Occipital lobe (tissue), 3 donors: ENCODE measurements at places on chromosomes 2 and 18. TPM values are rescaled to one million over a fixed set of nuclear protein-coding genes. Genes with fewer than 3 reads are reported as not detected.

SKOR2 gene
- total RNA-seq, result not detected

PSMD14 gene
- 101 TPM for total RNA-seq

CFAP65 gene
- total RNA-seq, result 0.16 TPM

SCN7A gene
- total RNA-seq, result 1.6 TPM

PLA2R1 gene
- total RNA-seq, result 1.7 TPM

FEV gene
- not detected for total RNA-seq

INO80D gene
- total RNA-seq, result 25.4 TPM

RNPEPL1 gene
- total RNA-seq, result 4.4 TPM

MYOM1 gene
- 2.3 TPM for total RNA-seq

PSTPIP2 gene
- 1.6 TPM for total RNA-seq

G6PC2 gene
- total RNA-seq, result not detected

ADD2 gene
- 435 TPM for total RNA-seq

DNMT3A gene
- 53.3 TPM for total RNA-seq

CD8B gene
- total RNA-seq, result not detected

CYS1 gene
- 2.0 TPM for total RNA-seq

- no peak for DNase-seq
These were observed 59.8 kb downstream of the SH3BP4 start for GRCh38 chr2:235011607-235011928.

DNA sequence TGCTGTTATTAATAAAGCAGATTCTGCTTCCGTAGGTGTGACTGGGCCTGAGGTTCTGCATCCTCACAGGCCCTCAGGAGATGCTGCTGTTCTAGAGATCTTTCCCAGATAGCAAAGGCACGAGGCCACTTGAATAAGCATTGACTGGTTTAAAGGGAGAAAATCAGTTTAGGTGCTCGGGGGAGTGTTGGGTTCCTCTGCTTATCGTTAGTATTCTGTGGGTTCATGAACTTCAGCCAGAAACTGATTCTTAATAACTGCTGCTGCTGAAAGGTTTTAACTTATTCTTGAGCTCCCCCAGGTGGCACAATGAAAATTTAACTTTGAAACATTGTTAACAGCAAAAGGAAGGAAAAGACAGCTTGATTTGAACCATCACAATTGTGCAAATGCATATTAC is 56.9 kb downstream of the ITGA6 start:
- no peak for DNase-seq

GRCh38 chr2:113021312-113021711 is 16.1 kb downstream of the IL36A start:
- no peak for DNase-seq

DNA sequence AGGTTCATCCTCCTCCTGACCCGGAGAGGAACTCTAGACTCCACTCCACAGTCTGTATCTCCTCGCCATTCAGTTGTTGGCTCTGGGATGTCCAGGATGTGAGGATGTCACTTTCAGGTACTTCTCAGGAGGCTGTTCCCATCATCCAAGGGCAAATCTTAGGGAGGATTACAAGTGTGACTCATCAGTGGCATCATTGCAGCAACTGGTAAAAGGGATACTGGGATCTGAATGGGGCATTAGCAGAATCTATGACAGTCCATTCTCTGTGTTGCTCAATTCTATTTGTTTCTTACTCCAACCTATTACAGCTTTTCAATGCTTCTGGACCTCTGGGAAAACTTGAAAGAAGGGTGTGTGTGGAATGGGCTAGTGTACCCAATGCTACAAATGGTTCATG is 81.5 kb upstream of the FN1 start:
- no peak for DNase-seq

- DNase-seq, result no peak
These were observed 60.4 kb upstream of the RNF152 start for GRCh38 chr18:61953161-61953560.

- DNase-seq, result no peak
These were observed 443.7 kb downstream of the BCL11A start for GRCh38 chr2:60109744-60110143.

- DNase-seq, result no peak
These were observed 97.0 kb downstream of the CDH2 start for GRCh38 chr18:28079883-28080282.

DNA sequence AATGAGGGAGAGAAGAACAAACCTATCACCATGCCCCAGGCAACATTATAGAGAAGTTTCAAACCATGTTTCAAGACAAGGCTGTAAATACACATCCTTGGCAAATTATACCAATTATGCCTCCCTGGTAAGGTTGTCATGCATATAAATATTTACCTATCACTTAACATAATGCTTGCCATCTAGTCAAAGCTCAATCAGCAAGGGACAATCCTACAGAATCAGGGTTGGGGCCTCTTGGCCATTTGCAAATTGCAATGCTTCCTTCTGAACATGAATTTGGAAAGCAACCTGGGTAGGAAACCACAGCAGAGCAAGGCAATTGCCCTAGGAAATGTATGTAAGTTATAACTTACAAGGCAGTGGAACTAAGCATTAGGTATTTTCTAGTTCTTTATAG is 907.2 kb upstream of the CDH2 start:
- no peak for DNase-seq

DNA sequence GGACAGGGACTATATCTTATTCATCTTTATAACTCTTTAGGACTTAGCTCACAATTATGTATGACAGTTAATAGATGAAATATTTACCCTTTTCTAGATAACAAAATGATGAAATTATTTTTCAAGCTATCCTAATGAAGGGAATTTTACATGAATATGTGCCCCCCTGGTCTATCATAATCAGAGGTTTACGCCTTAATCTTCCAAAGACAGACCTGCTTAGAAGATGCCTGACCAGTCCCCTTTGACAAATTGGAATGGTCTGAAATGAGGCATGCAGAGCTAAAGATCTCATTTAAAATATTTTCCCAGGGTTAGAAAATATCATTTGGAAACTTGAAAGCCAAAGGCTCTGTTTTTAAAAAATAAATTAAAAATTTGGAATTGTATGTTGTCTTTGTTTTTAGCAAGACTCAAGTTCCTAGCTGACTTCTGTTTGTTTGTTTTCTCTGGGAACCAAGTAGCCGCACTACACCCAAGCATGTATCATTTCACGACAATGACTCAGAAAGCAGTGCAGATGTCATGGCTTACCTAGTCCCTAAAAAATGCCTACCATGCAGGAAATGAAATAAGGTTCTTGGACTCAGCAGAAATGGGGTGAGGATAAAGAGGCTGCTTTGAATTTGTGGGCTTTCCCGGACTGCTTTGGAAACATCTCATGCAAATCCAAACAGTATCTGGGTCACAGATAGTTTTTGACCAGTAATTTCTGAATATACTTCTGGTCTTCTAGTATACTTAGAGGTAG is 162.1 kb downstream of the ZEB2 start:
- DNase-seq, result no peak

DNA sequence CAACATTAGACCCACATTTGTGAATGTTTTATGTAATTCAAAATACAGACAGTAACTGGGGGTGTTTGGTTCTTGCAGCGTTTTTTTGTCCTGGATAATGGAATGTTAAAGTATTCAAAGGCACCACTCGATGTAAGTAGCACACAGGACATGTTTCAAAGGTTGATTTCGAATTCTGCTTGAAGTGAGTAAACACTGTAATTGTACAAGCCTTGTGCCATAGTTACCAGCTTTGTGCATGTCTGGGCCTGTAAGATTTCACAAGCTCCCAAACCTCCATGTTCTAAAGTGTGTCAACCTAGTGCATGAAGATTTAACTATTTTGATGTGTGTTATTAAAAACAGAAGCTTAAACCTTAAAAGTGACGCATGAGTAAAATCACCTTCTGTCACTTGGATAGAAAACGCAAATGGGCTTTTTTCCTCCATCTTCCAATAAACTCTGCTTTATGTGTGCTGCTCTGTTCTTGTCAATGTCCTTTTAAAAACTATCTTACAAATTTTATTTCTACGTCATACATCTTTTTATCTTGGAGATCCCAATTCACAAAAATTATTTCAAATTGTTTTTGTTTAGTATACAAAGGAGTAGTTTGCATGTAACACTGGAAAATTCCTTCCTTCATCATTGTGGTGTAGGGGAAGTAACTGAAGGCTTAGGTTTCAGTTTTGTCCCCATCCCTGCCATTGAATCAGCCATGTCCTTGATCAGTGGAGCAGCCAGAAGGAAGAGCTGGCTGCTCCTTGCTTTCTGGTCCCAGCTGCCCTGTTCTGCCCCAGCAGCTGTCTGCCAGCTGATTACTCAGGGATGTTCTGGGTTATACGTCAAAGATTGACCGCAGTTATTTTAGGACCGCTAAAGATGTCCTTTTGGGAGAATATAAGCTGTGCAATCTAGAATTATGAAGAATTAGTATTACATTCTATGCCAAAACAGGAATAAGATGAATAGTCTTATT is 119.2 kb downstream of the PRKRA start:
- DNase-seq, result no peak

DNA sequence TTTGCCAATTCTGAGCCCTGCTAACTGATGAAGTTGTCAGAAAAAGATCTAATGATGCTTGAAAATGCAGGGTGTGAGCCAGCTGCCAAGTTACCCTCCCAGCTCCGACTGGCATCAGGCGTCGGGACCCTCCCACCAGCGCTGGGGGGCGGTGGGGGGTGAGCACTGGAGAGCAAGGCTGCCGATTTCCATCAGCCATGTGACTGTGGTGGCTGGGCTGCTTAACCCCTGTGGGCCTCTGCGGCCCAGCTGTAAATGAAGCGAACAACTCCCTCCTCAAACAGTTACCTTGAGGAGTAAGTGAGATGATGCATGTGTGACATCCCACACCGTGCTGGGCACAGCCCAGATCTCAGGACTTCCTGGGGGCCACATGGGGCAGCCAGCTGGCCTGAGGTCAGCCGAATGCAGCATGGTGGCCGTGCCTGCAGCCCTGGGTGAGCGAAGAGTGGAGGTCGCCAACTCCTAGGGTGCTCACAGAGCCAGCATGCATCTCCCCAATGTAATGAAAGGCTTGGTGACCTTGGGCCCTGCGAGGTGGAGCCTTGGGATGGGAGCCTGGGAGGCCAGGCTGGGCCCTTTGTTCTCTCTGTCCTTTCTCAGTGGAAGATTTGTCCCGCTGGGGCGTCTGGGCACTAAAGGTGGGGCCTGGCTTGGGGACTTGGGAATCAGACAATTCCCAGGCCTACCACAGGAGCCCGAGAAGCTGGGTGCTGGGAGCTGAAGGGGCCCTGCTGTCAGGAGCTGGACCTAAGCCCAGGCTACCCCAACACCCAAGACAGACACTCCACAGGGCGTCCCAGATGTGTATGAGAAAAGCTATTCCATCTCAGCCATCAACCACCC is 25.1 kb downstream of the CIB4 start:
- DNase-seq, result no peak

- DNase-seq, result no peak
These were observed 275.5 kb downstream of the MBD2 start for GRCh38 chr18:53948991-53949390.

DNA sequence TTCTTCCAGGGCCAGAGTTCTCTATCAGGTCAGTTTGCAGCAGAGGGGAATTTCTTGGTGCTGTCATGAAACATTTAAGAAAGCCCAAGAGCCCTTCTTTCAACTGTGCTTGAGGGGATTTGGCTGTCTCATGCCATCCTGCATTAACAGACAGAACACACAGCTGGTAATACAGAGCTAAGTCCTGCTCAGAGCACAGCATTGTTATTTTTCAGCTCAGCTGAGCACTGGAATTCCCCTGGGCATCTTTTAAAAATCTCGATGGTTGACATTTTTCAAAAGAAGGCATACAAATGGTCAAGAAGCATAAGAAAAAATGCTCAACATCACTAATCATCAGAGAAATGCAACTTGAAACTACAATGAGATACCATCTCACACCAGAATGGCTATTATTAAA is 14.9 kb upstream of the IL1R2 start:
- DNase-seq, result no peak

GRCh38 chr2:88450186-88450585 is 2.3 kb downstream of the FOXI3 start:
- no peak for DNase-seq

GRCh38 chr2:46642218-46642617 is 162.9 kb downstream of the TMEM247 start:
- DNase-seq, result no peak

- no peak for DNase-seq
These were observed 334.9 kb downstream of the SOX11 start for GRCh38 chr2:6027066-6027465.

DNA sequence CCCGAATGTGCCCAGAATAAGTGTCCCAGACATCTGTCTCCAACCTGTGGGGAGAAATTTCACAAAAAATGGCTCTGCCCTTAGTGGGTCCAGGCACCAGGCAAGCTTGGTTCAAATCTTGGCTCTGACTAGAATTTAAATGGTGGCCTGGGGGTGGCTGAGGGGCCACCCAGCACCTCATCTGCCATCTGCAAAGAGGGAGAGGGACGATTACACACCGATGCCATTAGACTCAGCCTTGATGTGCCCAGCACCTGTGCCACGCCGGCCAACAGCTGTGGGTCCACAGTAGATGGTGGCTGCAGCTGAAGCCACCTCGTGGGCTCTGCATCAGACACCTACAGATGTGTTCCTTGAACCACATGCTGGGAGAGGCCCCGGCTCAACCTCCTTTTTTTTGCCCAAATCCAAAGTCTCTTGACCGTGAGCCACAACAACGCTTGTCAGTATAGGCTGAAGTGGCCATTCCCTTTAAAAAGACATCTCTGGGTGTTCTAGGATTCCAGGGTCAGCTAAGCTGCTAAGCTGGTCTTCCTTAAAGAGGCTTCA is 222.0 kb upstream of the RAB6C start:
- no peak for DNase-seq

GRCh38 chr18:55522011-55522410 is 66.0 kb downstream of the TCF4 start:
- DNase-seq, result no peak

- no peak for DNase-seq
These were observed 68.9 kb downstream of the USP40 start for GRCh38 chr2:233497692-233498091.

- no peak for DNase-seq
These were observed 359.8 kb upstream of the SETBP1 start for GRCh38 chr18:44320619-44321460.

- no peak for DNase-seq
These were observed 3.6 kb downstream of the CRYGB start for GRCh38 chr2:208142240-208142924.

GRCh38 chr2:214492152-214492551 is 81.3 kb downstream of the VWC2L start:
- DNase-seq, result no peak

- no peak for DNase-seq
These were observed 19.7 kb downstream of the MIB1 start for GRCh38 chr18:21760321-21760720.

- no peak for DNase-seq
These were observed 63.5 kb upstream of the NFE2L2 start for GRCh38 chr2:177328056-177328455.

GRCh38 chr2:179349670-179350303 is 85.2 kb upstream of the SESTD1 start:
- DNase-seq, result no peak
